Stimulated activated CD8-positive, alpha-beta memory T cell treated with anti-CD3 and anti-CD28 coated beads, Interleukin-4, amount 100 ng/mL, for 4 hours (primary cell): ENCODE measurements at places on chromosomes 2 and 18.

GRCh38 chr18:22309191-22309590, 108.5 kb downstream of the CTAGE1 start:
- no peak for DNase-seq

DNA sequence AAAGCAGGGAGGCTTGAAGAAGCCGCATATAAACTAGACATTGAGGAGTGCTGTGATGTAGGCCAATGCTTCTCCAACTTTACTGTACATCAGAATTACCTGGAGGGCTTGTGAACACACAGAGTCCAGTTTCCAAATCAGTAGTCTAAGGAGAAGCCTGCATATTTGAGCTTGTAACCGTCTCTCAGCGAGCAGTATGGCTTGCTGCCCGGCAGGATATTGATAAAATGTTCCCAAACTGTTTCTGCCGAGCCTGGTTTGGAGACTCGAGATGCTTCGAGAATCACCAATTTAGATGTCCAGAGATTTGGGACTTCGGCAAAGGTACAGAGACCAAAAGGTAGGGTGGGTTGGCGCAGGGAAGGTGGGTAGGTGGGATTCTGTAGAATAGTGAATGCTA, 11.0 kb upstream of the RAB31 start:
- DNase-seq: no peak

GRCh38 chr2:47569658-47570475, 166.9 kb downstream of the MSH2 start:
- no peak for DNase-seq

- DNase-seq: no peak
Observed at GRCh38 chr2:164662868-164663631, 41.8 kb upstream of the GRB14 start.

DNA sequence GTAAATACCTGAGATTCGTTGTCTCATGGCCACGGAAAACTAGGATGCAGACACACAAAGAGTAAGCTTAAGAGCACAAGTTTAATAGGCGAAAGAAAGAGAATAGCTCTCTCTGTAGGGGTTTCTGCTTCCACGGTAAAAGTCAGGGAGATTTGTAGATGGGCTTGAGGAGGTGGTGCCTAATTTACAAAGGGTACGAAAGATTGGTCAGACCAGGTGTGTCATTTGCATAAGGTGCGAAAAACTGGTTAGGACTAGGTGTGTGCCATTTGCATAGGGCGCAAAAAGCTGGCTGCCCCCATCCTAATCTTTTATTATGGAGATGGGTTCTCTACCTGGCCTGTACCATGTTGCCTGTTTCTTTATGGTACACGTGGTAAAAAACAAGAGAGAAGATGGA, 170.5 kb upstream of the DOK6 start:
- no peak for DNase-seq

- DNase-seq: no peak
Observed at GRCh38 chr2:21552981-21553380, 429.2 kb downstream of the TDRD15 start.

DNA sequence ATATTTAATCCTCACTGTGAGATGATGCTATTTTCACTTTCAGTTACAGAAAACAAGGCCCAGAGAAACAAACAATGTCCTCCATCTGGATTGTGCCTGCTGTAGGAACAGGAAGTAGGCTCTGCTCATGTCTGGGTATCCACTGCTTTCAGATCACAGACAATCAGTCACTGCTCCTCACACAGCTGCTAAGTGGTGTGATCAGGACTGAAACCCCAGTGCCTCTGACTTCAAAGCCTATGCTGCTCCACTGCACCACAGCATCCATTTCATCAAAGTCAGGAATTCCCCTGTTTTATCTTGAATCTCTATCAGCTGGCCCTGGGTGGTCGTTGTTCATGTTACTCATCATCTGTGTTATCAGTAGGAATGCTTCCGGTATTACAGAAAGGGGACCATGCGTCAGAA, 303.8 kb upstream of the TRIB2 start:
- DNase-seq: no peak

GRCh38 chr2:72024451-72025175, 123.0 kb downstream of the CYP26B1 start:
- no peak for DNase-seq

- DNase-seq: no peak
Observed at GRCh38 chr2:183993052-183993451, 605.3 kb upstream of the ZNF804A start.

DNA sequence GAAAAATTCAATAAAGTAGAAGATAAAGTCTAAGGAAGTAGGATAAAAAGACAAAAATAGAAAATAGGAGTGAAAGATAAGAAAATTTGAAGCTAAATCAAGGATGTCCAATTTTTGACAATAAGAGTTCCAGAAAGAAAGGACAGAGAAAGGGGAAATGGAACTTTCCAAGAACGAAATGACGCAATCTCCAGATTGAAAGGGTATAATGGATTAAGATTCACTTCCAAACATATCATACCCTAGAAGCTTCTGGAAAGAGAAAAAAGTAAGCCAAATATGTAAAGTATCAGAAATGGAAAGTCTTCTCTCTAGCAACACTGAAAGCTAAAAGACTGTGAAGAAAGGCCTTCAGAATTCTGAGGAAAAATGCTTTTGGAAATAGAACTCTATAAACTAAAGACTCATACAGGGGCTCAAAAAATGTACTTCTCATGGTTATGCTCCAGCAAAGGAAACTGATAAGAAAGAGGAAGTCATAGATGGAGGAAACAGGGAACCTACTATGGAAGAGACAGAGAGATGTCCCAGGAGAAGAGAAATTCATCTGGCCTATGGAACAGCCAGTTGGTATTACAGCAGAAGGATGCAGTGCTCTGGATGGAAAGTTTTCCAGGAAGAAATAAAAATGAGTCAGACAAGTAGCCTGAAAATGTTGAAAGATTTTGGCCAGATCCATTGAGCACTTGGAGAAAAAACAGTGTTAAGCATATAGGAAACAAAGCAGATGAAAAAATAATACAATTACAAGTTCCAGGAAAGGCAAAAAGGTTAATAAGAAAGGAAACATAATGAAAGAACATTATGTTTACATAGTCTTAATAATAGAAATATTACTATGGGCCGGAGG, 20.1 kb downstream of the CASP8 start:
- no peak for DNase-seq

GRCh38 chr2:97844311-97844859, 131.0 kb downstream of the ZAP70 start:
- no peak for DNase-seq

DNA sequence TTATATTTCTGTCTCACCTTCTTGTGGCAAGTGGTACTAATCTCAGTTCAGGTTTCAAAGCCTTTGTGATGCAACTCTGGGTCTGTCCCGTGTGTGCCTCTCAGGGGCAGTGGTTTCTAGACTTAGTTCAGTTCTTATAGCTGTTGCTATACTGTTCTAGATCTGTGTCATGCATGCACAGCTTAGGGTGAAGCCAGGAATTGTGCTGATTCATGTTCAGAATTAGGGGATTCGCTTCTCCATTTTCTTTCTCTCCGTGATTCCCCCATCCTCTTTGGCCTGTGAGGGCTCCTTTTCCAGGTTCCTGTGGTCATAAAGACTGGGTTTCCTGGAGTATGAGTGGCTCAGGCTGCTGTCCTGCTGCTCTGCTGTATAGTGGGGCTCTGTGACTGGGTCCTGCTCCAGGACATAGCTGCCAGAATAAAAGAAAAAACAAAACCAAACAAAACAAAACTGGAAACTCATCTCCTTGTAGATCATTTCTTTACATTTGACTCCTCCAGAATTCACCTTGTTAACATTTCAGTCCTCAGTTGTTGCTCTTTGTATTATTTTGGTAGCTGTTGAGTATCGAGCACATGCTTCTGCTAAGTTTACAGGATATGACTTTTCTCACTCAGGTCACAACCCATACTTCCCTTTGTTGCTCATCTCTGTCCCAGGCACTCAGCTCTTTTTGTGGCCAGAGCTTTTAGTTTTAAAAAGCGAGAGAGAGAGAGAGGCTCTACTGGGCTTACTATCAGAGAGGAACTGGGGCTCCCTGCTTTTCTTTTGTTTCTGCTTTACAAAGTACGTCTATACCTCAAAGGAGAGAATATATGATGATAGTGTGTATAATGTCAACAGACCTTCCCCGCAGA, 34.2 kb downstream of the CERS6 start:
- no peak for DNase-seq

- no peak for DNase-seq
Observed at GRCh38 chr2:74514368-74515270, at the start of gene TLX2. TLX2 (plus strand) TSS chr2:74514450; CDS start chr2:74514807, 357 bp downstream.

DNA sequence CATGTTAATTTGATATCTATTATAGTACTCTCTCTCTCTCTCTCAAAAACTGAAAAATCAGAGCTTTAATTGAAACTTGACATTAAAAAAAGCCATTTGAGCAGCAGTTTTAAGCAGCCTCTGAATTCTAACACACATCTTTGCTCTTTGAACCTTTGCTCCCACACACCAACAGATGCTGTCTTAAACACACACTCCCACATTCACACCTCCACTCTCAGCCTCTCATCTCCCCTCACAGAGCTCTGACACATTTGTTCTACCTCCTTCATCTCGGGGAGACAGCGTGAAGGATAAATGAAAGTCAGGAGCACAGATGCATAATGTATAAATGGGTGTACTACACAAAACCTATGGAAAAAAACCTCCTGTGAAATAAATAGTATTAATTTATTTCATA, 95.2 kb downstream of the NAB1 start:
- DNase-seq: no peak
